Left ventricle myocardium inferior (tissue), 1 donor: ENCODE measurements at places on chromosomes 5 and 9. TPM values are rescaled to one million over a fixed set of nuclear protein-coding genes. Genes with fewer than 3 reads are reported as not detected.

Gene WDR38
- not detected for total RNA-seq

Gene HMHB1
- not detected for total RNA-seq

Gene PCDHB5
- total RNA-seq: 2.3 TPM

Gene ANKRD20A1
- 1.5 TPM for total RNA-seq

Gene RLN1
- not detected for total RNA-seq

Gene S100Z
- total RNA-seq: not detected

Gene FLT4
- total RNA-seq: 6.1 TPM

DNA sequence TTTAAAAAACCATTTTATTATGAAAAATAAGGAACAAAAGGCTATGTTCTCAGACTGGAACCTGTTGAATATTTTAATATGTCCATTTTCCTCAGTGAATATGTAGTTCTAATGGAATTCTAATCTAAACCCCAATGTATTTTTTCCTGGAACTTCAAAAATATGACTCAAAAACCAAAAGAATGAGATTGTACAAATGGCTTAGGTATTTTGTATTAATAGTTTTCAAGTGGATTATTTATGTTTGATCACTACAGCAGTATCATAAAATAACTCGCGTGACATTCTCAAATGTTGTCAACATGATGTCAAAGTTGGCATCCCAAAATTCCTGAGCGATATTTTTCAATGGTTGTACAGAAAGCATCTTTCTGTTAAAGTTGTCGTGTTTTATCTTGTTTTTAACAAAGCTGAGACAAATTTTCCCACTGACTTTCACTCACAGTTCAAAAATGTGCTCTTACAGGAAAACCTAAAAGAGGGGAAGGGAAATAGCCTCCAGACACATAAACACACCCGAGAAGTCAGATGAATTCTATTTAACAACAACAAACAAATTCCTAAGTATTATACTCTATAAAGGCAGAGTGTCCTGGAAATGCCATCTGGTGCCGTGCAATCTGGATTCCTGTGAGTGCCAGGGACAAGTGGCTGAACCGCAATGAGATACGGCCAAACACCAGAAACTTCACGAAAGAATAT, 68.1 kb upstream of the TAS2R1 start:
- H3K36me3 ChIP-seq: no peaks in the 10 kb centered on the region
- H3K27me3 ChIP-seq: no peaks in the 10 kb centered on the region
- H3K27ac ChIP-seq: no peak overlapping the region

DNA sequence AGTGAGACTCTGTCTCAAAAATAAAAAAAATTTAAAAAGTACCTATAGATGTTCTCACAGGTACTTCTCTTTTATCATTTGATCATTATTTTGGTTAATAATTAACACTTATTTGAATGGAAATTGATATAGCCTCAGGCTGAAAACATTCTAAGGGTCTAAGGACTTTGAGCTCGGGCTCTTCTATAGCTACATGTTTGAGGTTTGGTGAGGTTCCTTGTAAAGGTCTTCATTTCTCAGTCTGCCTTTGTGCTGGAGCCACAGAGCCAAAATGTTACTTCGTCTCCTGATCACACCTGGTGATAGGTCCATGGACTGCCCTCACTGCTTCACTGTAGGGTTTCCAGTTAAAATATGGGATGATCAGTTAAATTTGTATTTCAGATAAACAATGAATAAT, 22.6 kb downstream of the ARHGEF37 start:
- no peak overlapping the region for H3K27ac ChIP-seq
- no peak for DNase-seq
- peaks cover 58% of the 10 kb centered on the region for H3K36me3 ChIP-seq
- H3K4me1 ChIP-seq: peaks cover 32% of the 10 kb centered on the region

DNA sequence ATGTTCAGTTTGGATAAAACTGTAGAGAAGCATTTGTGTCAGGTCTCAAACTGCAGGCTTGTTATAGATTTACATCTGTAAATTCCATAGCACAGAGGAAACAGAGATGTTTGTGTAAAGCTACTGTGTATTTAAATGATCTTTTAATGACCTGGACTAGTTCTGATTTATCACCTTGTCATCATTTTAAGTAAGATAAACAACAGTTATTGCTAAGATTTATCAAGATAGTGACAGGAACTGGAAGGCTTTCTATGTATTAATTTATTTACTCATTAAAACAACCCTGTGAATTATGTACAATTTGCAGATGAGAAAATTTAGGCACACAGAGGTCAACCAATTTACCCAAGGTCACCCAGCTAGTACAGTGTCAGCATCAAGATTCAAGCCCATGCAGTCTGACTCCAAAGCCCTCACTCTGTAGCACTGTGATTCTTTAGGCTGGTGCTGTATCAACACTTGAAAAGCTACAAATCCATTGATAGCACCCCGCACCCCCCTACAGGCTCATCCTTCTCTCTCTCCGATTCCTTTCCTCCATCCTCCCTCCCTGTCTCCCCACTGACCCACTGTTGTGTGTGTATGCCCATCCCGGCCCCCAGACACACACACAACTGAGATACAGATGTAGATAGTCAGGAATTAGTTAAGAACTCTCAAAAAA, 184.5 kb downstream of the FBN2 start:
- peaks cover 5% of the 10 kb centered on the region for H3K36me3 ChIP-seq
- no peak for DNase-seq
- H3K4me1 ChIP-seq: peaks cover 6% of the 10 kb centered on the region

- peak overlapping the region; percentile 92 for H3K4me3 ChIP-seq
- H3K36me3 ChIP-seq: no peaks in the 10 kb centered on the region
- DNase-seq: peak; percentile 65
- peak overlapping the region; percentile 95 for H3K27ac ChIP-seq
- H3K4me1 ChIP-seq: peaks cover 62% of the 10 kb centered on the region
- H3K27me3 ChIP-seq: no peaks in the 10 kb centered on the region
These were observed 666 bp downstream of the PPARGC1B start for GRCh38 chr5:149730620-149731331.

GRCh38 chr5:153988510-153988909, 50.2 kb downstream of the FAM114A2 start:
- H3K4me3 ChIP-seq: no peak overlapping the region
- DNase-seq: no peak
- H3K27ac ChIP-seq: no peak overlapping the region
- no peaks in the 10 kb centered on the region for H3K4me1 ChIP-seq
- H3K27me3 ChIP-seq: no peaks in the 10 kb centered on the region
- peaks cover 22% of the 10 kb centered on the region for H3K36me3 ChIP-seq

- H3K4me3 ChIP-seq: no peak overlapping the region
- no peak overlapping the region for H3K27ac ChIP-seq
- no peaks in the 10 kb centered on the region for H3K36me3 ChIP-seq
- H3K27me3 ChIP-seq: peaks cover 6% of the 10 kb centered on the region
- no peak for DNase-seq
- no peaks in the 10 kb centered on the region for H3K4me1 ChIP-seq
These were observed 163.4 kb downstream of the GAS1 start for GRCh38 chr9:86783884-86784283.

DNA sequence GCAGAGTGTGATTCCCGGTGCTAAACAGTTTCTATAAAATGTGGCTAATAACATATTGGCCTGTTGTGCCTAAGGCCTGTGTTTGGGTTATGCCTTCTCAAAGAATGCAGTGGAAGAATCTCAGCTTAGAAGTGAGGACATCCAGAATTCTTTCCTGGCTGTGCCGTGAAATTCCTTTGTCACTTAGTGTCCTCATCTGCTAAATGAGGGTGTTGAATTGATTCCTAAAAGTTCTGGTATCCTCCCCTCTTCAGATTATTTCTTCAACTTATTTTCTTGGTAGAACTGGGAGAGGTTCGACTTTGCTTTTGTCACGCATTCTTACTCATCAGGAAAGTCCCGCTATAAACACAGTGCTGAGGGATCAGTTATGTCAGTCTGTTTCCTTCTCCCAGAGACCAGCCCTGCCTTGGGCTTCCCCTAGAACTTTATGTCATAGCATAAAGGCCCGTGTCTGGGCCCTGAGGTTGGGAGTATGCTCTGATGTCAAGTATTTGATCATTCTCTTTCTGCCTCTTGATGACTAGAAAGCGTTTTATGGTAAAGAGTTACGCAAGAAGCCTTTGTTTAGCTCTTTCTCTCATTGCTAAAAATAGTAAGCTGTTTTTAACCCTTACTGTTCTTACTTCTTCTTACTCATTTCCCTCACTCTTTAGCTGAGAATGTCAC, 29.5 kb downstream of the MTAP start:
- DNase-seq: no peak

GRCh38 chr5:181060924-181061323, 20.9 kb downstream of the BTNL9 start:
- no peak overlapping the region for H3K27ac ChIP-seq
- H3K4me1 ChIP-seq: peaks cover 17% of the 10 kb centered on the region
- no peaks in the 10 kb centered on the region for H3K36me3 ChIP-seq
- no peak overlapping the region for H3K4me3 ChIP-seq
- DNase-seq: no peak
- peaks cover 98% of the 10 kb centered on the region for H3K27me3 ChIP-seq

DNA sequence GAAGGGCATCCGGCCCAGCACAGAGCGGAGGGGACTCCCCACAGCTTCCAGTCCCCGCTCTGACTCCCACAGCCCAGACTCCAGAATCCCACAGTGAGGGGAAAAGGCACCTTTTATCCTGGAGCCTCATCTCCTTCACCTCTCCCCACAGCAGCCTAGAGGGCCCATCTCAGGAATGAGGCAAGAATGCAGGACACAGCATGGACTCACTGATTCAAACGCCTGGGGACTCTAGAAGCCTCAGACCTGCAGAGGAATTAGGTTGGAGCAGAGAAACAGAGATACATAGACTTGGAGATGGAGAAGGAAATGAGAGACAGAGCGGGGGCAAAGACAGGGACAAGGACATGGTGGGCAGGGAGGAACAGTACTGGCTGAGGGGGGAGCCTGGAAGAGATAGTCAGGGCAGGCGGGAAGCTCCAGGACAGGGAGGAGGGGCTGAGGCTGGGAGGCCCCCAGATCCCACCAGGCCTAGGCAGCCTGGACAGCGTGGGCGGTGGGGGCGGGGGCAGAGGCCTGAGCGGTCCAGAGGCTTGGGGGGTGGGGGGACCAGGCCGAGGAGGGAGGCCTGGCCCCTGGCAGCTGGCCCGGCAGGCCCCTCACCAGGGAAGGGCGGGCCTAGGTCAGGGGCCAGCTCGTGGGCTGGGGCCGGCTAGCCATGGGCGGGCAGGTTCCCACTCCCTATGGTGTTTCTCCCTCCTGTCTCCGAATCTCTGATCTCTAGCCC, 15.8 kb downstream of the CNTFR start:
- peaks cover 12% of the 10 kb centered on the region for H3K4me1 ChIP-seq
- H3K4me3 ChIP-seq: no peak overlapping the region
- H3K27ac ChIP-seq: no peak overlapping the region
- H3K27me3 ChIP-seq: peaks cover 48% of the 10 kb centered on the region
- no peaks in the 10 kb centered on the region for H3K36me3 ChIP-seq
- no peak for DNase-seq

DNA sequence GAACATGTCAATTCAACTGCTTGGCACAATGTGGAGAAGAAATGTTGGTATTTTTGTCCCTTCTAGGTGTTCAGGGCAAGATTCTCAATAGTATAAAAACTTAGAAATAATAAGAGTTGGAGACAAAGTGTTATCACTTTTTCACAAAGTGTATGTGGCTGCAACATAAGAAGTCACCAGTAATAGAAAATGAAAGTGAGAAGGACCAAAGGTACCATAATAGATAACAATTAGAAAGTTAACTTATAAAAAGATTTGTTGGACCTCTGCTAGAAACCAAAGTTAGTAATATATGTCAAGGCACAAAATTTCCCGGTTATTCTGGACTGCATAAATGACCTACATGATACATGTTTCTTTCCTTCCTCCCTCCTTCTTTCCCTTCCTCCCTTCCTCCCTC, 1535.3 kb downstream of the EFNA5 start:
- no peak for DNase-seq
- no peaks in the 10 kb centered on the region for H3K4me1 ChIP-seq
- no peaks in the 10 kb centered on the region for H3K36me3 ChIP-seq
- H3K4me3 ChIP-seq: no peak overlapping the region
- no peaks in the 10 kb centered on the region for H3K27me3 ChIP-seq

DNA sequence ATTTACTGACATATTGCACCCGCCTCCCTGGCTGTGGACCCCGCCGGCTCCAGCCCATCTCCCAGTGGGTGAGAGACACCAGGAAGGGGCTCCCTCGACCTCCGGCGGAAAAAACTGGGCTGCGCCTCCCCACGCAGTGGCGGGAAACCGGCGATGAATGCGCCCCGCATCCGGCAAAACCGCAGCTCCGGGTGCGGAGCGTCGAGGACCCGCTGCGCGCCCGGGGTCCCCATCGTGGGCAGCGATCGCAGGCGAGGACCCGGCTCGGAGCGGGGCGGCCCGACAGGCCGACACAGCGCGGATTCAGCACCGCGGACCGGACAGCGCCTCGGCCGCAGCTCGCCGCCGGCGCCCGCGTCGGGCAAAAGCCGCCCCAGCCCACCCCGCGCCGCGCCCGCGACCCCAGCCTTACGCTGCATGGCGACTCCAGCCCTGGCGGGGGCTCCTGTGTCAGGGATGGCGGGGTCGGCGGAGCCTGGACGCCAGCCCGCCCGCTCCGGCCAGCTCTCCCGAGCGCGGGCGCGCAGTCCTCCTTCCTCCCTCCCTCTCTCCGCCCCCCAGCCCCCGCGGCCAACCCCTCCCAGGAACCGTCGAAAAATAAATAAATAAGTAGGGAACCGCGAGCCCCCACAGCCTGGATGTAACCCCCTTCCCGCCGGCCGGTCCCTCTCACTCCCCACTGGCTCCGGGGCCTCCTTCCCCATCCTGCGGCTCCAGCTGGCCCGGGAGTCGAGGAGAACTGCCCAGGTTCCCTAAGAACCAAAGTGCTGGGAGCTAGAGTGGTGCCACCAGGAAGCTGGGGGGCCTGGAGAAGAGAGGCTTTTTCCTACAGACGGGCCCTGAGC, 3.1 kb downstream of the LHX3 start:
- H3K4me3 ChIP-seq: no peak overlapping the region
- DNase-seq: no peak
- no peak overlapping the region for H3K27ac ChIP-seq
- H3K27me3 ChIP-seq: peaks cover 89% of the 10 kb centered on the region
- H3K4me1 ChIP-seq: peaks cover 12% of the 10 kb centered on the region

GRCh38 chr5:8138884-8139283, 269.9 kb downstream of the MTRR start:
- no peak overlapping the region for H3K27ac ChIP-seq
- no peaks in the 10 kb centered on the region for H3K27me3 ChIP-seq
- DNase-seq: no peak
- H3K36me3 ChIP-seq: no peaks in the 10 kb centered on the region

- peaks cover 21% of the 10 kb centered on the region for H3K27me3 ChIP-seq
- H3K4me1 ChIP-seq: no peaks in the 10 kb centered on the region
- no peak overlapping the region for H3K27ac ChIP-seq
- H3K4me3 ChIP-seq: no peak overlapping the region
- no peaks in the 10 kb centered on the region for H3K36me3 ChIP-seq
These were observed 259.8 kb downstream of the NDUFS4 start for GRCh38 chr5:53820119-53820801.

GRCh38 chr9:131672451-131672850, 67.4 kb downstream of the RAPGEF1 start:
- H3K36me3 ChIP-seq: no peaks in the 10 kb centered on the region
- H3K27me3 ChIP-seq: no peaks in the 10 kb centered on the region
- no peak overlapping the region for H3K4me3 ChIP-seq
- peak overlapping the region; percentile 86 for H3K27ac ChIP-seq
